ENCODE measurements at places on chromosomes 2 and 18. TPM values are rescaled to one million over a fixed set of nuclear protein-coding genes. Genes with fewer than 3 reads are reported as not detected.

The FAM161A gene
- 2.0 TPM for total RNA-seq

DNA sequence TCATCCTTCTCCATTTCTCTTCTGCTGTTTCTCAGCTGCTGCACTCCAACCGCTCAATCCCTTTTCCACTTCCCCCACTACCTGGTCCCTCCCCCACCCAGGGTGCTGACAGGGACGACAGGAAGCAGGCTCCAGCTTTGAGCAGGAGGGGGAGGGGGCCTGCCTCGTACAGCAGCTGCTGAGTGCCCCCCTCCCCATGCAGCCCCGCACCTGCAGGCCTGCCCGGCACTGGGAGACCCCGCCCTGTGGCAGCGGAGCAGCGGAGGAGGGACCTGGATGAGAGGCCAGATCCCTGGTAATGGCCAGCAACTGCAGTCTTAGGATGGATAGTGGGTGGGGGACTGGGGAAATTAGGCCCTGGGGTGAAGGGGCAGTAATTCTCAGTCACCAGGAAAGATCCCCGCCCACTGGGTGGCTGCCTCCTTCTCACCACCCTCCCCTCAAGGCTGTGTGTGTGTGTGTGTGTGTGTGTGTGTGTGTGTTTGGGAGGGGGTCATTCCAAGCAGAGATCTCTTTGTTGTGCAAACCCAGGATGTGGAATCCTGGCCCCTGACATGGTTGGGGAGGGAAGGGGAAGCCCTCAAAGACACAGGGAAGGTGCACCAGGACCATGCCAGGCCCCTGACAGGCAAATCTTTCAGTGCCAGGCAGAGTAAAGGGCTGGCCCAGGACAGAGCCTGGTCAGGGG is 6.8 kb upstream of the CRYBA2 start:
- no peak for DNase-seq

GRCh38 chr2:21103274-21103891 is 20.4 kb upstream of the TDRD15 start:
- peak; percentile 6 for DNase-seq

DNA sequence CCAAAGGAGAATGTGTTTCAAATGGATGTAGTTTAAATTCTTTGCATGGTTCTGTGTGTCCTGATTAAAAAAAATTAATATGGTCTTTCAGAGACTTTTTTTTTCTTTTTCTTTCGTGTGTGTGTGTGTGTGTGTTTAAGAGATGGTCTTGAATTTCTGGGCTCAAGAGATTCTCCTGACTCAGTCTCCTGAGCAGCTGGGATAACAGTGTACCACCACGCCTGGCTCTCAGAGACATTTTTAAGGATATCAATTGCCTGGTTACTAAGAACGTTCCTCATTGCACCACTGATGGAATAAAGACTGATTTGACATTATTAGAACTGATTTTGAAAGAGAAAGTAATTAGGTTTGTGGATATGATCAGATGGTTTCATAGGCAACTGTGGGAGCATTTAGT is 163.8 kb upstream of the SMAD7 start:
- DNase-seq = no peak

DNA sequence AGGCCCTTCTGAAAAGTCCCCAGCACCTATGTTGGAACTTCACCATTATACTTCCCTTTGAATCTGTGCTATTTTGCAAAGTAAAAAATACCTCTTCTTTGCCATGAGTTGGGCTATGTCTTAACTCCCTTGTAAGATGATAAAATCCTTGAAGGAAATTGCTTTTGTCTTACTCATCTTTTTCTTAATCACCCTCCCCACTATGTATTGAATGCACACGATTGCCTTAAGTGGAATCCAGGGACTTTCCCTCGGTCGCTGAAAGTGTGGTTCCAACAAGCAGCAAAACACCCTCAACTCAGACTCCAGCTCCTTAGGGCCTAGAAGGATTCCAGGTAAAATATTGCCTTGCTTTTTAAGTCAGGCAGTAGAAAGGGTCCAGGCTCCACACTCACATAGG is 173.2 kb upstream of the ARL4C start:
- peak; percentile 69 for DNase-seq

DNA sequence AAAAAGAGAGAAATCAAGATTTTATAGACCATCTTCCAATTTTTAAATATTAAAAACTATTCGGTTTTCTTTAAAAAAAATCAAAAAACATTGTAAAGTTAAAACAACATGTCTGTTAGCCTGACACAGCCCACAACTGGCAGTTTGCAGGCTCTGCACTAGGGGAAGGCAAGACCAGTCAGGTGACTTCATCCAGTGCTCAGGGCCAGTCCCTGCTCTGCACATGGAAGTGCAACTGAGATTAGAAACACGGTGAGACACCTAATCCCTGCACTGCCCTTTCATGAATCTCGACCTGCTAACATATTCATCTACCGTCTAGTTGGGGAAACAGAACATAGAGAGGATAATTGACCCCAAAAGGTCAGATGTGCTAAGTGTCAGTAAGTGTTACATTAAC is 135.2 kb downstream of the BARD1 start:
- DNase-seq = no peak

The HS1BP3 gene
- 49.9 TPM for total RNA-seq

GRCh38 chr18:74333091-74333490 is 17.5 kb downstream of the C18orf63 start:
- no peak for DNase-seq

The UPP2 gene
- not detected for total RNA-seq

DNA sequence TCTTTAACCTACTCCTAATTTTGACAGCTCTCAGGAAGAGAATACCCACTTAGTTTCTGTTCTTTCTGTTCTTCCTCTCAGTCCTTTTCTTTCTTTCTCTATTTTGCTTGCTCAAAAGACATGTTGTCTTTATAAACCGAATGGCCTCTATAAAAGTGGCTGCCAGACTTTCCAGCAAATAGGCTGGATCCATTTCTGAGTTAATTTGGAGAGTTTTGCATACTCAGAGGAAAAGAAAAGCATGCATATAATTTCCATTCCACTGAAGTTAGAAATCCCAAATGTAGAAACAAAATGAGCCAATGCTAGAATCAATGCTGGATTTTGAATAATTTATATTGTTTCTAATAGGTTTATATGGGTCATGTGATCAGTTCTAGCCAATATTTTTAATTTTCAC is 65.9 kb downstream of the FAM124B start:
- no peak for DNase-seq

The OSR1 gene
- total RNA-seq = 0.17 TPM

- DNase-seq = no peak
These were observed 241.4 kb downstream of the KCNS3 start for GRCh38 chr2:18119883-18120282.

DNA sequence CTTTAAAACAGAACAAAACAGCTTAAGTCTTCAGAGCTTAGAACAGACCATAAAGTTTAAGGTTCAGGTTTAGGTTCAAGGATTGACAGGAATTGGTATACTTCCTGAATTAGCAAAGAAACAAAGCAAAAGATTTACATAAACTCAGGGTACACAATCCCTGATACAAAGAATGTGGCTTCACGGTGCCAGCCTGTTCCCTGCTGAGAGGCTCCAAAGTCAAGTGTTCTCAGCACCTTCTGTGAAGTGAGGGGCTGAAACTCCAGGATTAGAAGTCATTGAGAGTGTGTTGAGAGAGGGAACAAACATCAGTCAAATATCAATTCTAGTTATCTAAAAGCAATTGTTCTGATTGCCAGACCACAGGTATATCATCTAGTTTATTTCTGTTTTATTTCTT is 35.7 kb downstream of the DYNAP start:
- no peak for DNase-seq
